ENCODE measurements at places on chromosomes 1 and 21.

DNA sequence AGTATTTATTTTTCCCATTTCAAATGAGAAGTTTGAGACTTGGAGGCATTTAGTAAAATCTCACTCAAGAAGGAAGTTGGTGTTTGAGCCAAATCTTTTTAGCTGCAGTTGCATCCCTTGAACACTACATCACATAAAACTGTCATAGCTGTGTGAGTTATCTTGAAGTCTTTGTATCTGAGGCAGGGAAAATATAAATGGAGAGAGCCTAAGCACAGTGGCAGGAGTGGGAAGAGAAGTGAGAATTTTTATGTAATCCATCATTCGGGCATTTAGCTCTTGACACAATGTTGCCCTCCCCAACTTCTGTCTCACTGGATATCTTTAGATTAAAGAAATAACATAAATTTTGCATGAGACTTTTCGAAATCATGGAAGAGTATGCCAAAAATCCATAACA lies 235.4 kb upstream of the GREM2 start:
- DNase-seq, result no peak

- no peak for DNase-seq
These were observed 6.6 kb upstream of the TFF3 start for GRCh38 chr21:42321845-42322244.

- DNase-seq, result no peak
These were observed 21.6 kb upstream of the GPR137B start for GRCh38 chr1:236120721-236121153.

DNA sequence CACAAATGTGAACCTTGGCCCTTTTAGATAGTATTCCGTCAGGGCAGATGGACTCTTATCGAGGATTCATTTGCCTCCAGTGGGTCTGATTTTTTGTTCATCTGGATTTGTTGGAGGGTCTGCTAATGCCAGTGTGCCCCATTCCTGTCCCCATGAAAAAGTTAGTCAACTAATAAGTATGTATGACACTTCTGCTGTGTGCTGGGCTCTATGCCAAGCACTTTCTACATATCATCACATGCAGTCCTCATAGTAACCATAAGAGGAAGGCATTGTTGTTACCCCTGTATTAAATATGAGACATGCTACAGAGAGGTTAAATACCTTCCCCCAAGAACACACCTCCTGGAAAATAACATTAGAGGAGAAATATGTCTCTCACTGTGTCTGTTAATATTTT lies 46.6 kb upstream of the MAB21L3 start:
- DNase-seq, result no peak

DNA sequence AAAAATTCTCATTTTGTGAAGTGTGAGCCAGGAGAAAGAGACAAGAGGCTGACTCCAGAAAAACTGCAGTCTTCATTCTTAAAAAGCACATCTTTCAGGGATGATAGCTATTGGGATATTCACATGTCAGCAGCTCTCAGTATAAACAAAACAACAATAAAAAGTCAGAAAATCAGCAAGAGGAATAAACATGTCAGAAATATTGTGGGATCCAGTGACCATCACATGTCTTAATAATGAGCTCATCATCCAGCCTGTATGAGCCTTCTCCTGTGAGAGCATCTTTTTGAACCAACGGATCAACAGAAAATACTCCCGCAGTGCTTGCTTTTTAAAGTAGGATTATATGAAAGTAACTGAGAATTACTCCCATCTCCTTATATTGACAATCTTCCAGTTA lies 241.6 kb downstream of the SMYD3 start:
- no peak for DNase-seq

- DNase-seq, result no peak
These were observed 116.4 kb upstream of the FAM78B start for GRCh38 chr1:166283190-166283589.

DNA sequence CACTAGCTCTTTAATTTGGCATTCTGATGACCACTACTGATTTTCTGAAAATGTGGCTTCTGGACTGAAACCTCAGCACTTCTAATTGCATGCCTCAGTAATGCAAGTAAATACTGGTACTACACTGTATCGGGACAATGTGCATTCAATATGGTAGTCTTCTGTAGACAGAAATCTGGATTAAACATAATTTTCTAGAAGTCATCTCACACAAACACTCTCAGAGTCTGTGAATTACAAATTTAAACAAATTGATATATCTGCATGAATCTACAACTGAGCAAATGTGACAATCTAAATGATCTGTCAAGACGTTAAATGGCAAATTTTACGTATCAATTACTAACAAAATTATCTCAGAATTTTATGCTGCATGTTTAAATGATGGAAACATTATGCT lies 23.7 kb downstream of the HP1BP3 start:
- no peak for DNase-seq

- DNase-seq, result peak; percentile 45
These were observed 63.8 kb downstream of the IARS2 start for GRCh38 chr1:220157738-220158137.

DNA sequence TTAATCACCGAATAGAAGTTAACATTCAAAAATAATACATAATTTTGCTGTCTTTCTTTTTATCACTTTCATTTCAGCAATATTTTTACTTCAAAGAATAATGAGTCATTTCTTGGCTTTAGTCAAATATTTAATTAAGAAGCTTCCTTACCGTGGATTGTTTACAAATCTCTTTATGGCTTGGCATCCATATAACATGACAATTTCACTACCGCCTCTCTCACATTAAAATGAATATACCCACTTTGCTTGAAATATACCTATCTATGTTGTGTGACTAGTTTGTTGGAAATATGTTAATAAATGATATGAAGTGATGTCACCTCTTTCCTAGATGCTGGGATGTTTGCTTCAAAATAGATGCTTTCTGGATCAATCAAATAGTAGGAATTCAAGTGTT lies 1203.9 kb downstream of the AMY1C start:
- DNase-seq, result no peak

GRCh38 chr1:83764209-83764608 lies 234.7 kb downstream of the TTLL7 start:
- DNase-seq, result no peak

DNA sequence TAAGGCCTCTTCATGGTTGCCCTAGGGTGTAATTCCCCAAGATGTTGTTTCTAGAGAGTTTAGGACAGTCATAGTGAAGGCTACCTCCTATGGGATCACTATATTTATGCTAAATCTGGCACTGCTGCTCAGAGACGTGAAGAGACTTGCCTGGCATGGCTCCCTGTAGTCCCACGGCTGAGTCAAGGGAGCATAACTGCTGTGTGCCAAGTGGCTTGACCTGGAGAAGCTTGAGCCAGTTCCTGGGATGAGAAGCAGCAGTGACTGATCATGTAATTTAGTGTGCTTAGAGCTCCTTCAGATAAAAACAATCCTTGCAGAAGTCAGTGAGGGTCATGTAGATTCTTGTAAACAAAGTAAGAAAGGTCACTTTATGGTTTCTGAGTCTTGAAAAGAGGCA lies 68.9 kb upstream of the TSPAN2 start:
- no peak for DNase-seq

GRCh38 chr1:92327794-92328193 lies 28.9 kb downstream of the RPAP2 start:
- no peak for DNase-seq

DNA sequence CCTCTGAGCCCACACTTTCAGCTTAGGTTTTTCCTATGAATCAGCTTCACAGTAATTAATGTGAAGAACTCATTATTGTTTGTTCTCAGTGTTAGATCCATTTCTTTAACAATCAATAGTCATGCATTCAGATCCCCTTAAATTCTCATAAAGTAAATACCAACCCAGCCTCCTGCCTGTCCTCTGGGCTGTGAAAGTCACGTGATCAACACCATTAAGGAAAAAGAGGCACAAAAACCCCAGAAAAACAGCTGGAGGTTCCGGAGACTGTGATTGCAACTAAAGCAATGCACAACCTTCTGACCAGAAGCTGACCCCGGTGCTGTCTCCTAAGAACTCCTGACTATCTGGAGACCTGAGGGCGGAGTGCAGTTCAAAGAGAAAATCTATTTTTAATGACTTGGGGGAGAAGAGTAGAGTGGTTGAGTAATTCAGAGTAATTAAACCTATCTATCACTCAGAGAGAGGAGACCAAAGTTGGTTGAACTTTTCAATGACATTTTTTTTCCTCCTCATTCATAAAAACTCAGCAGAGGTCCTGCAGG lies 132.5 kb downstream of the PLXNA2 start:
- DNase-seq, result no peak

GRCh38 chr1:197933647-197934046 lies 16.5 kb downstream of the LHX9 start:
- DNase-seq, result no peak

- DNase-seq, result no peak
These were observed 145.5 kb downstream of the ETS2 start for GRCh38 chr21:38951095-38951730.

DNA sequence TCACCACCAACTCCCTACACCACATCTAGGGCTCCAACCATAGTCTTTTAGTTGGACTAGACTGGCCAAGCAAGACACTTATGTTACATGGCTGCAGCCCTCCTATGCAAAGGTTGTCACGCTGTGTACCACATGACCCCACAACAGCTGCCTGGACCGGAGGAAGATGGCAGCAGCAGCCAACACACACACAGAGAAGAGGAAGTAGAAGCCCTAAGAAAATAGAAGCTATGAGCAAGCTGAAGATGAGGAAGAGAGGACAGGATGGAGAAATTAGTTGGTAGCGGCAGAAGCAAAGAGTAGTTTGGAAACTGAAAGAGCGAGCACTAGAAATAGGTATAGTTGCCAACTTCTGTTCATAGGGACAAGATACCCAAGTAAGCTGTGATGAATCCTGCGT lies 60.8 kb upstream of the RALGPS2 start:
- no peak for DNase-seq

DNA sequence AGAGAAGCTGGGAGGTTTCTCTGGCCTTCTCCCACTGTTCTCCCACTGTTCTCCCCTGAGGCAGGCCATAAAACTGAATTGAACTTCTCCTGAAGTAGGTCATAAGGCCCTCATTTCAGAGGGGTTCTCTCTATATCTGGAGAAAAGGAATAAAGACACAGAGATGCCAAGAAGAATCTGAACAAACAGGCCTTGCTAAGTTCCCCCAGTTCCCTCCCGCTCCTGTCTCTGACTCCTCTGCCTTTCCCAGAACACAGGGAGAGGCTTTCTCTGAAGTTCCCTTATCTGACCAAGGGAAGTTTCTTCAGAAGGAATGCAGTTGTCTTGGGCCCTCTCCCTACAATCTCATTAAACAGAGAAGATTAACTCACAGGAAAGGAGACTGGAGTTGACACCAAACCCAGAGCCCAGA lies 83.4 kb downstream of the SLC16A1 start:
- DNase-seq, result no peak

DNA sequence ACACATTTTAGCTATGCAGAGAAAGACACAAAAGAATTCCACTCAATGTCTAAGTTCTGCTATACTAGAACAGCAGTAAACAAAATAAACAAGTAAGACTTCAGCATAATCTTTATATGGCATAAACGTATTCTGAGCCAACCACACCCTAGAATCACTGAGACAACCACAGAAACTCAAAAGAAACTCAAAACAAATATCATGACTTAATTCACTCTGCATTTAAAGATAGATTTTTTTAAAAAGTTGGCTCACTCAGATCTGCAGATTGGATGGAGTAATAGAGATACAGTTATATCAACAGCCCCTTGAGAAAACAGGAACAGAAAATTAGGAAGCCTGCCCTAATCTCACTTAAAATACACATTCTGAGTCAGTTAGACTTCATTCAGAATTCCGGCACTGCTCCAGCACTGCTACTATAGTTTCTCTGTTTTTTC lies 95.0 kb downstream of the COL24A1 start:
- DNase-seq, result no peak

- no peak for DNase-seq
These were observed 26.0 kb upstream of the KCNK2 start for GRCh38 chr1:215056584-215056983.

DNA sequence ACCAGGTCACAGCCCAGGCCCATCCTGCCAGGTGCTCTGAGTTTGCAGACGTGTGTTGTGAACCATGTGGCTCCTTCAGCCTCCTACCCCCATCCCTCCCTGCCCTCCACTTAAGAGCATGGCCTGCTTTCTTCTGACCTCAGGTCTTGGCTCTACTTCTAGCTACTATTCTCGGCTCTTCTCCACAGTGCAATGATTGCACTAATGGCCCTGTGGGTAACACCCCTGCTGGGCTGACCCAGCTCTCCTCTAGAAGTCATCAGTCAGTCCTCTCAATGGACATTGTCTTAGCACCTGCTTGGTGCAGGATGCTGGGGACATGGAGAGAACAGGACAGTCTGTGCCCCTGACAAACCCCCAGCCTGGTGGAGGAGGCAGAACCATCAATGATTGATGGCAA lies 22.2 kb upstream of the IFFO2 start:
- DNase-seq, result no peak

DNA sequence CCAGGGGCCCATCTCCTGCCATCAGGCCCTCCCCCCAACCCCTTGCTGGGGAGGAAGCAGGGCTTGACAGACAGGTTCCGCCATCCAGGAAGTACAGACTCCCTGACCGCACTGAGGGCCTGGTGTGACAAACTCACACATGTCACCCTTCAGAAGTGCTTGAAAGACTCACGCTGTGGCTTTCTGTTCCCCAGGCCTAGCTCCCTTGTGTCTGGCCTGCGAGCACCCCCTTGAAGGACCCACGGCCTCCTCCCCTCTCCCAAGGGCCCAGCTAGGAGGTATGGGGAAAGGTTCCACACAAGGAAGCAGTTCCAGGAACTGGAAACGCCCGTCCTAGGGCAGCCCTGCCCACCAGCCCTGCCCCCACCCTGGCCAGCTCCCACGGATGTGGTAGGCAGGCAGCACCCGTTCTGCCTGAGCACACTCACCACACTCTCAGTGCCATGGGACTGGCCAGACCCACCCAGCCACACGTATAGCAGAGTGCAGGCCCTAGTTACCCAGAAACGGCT lies 26.7 kb downstream of the SLC2A1 start:
- no peak for DNase-seq

GRCh38 chr1:12179111-12179519 lies 12.3 kb downstream of the TNFRSF1B start:
- DNase-seq, result no peak

- no peak for DNase-seq
These were observed 135.8 kb downstream of the PTPRU start for GRCh38 chr1:29372108-29372507.

- no peak for DNase-seq
These were observed 142.1 kb upstream of the COL11A1 start for GRCh38 chr1:103250441-103250861.

DNA sequence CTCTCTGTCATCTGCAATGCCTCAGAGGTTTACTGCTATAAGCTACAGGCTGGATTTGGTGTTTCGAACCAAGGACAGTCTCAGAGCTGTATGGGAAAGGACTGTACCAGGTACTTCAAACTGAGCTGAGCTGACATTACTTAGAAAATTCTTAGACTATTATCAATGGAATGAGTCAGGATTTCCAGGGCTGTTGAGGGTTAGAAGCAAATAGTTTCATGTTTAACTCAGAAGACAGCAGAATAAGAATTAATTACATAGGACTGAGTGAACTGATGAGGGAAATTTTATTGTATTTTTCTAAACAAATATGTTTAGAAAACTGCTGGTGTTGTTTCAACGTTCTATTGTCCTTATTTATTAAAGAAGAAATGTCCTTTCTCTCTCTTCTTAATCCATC lies 74.3 kb upstream of the CAPZB start:
- no peak for DNase-seq

Data from NCI-H2081 (cell line).